ENCODE measurements at places on chromosomes 6 and 20.

- DNase-seq, result no peak
Measured at GRCh38 chr20:15976047-15976736, 597.1 kb downstream of the KIF16B start.

DNA sequence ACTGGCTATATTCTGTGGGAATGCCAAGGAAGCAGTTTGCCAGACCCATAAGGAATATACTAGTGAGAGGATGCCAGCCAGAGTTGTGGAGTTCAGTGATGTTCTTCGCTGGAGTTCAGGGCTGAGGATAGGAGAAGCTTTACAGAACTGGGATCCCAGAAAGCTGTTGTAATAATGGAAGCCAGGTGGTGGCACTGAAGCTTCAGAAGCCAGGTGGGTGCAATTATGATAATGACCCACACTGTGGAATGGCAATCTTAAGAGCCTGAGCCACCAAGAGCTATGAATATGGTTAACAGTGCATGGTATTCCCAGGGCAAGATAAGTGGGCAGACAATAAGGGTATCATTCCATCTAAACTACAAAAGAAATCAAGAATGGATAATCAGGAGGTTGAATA lies 25.1 kb upstream of the ENPP1 start:
- no peak for DNase-seq

DNA sequence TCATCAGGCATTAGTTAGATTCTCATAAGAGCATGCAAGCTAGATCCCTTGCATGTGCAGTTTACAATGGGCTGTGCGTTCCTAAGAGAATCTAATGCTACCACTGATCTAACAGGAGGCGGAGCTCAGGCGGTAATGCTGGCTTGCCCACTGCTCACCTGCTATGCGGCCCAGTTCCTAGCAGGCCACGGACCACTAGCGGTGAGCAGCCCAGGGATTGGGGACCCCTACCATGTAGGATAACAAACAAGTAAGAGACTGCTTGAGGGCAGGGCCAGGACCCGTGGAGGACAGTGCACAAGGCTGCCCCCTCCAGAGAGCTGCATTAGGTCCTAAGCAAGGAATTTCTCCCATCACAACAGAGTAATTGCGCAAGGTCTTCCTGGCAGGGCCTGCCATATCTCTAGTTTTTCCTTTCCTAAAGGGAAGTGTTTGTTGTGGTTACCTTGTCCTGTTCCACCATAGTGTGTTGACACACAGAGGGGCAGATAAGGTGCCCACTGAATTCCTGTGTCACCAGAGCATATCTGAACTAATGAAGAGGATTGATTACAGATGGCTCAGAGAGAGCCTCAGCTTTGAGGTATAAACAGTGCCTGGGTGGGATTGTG lies 58.0 kb downstream of the PACRG start:
- DNase-seq, result no peak

- no peak for DNase-seq
Measured at GRCh38 chr6:55794136-55794812, 81.1 kb downstream of the BMP5 start.

GRCh38 chr6:72631480-72631879 lies 9.6 kb downstream of the KCNQ5 start:
- DNase-seq, result no peak

GRCh38 chr6:56101141-56101553 lies 146.2 kb downstream of the COL21A1 start:
- no peak for DNase-seq

DNA sequence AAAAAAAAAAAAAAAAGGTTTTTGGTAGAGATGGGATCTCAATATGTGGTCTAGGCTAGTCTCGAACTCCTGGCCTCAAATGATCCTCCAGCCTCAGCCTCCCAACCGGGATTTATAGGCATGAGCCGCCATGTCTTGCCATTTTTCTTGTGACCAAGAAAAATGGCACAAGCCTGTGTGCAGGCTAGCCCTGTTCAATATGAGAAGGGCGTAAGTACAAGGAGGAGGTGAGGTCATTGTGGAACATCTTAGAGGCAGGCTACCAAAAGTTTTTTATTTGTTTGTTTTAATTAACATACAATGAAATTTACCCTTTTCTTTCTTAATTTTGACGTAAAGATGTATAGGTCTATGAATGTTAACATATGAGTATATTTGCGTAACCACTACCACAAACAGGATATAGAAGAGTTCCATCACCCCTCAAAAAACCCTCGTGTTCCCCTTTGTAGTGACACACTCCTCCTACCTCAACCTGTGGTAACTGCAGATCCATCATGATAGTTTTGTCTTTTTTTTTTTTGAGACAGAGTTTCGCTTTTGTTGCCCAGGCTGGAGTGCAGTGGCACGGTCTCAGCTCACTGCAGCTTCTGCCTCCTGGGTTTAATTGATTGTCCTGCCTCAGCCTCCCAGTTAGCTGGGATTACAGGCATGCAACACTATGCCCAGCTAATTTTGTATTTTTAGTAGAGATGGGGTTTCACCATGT lies 28.3 kb upstream of the KIF3B start:
- no peak for DNase-seq

- DNase-seq, result no peak
Measured at GRCh38 chr6:147935656-147936055, 407.0 kb upstream of the SASH1 start.

- DNase-seq, result no peak
Measured at GRCh38 chr6:65259059-65259458, 448.0 kb downstream of the EYS start.

DNA sequence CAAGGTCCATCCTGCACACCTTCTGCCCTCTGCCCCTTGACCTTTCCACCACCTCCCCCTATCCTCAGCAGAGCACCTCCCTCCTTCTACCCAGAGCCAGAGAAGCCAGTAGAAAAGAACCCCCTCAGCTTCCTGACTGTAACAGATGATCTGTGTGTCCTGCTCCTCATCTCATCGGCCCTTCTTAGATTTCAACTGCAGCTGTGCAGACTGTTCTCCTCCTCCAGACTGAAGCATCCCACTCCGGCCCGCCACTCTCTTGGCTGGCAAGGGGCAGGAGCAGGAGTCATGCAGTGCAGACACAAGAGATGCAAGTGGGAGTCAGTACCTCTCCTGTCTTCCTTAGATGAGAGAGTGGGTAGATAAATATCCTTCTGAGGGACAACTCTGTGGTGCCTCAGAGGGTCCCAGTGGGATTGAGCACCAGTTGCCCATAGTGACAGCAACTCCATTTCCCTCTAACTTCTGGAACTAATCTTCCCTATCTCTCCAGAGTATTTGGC lies 163.5 kb upstream of the MLN start:
- no peak for DNase-seq

GRCh38 chr6:74932232-74932888 lies 273.5 kb downstream of the COL12A1 start:
- no peak for DNase-seq

- DNase-seq, result no peak
Measured at GRCh38 chr20:64091770-64092169, 7.6 kb upstream of the LKAAEAR1 start.

- peak; percentile 79 for DNase-seq
Measured at GRCh38 chr20:32521780-32522525, 63.2 kb downstream of the NOL4L start.

DNA sequence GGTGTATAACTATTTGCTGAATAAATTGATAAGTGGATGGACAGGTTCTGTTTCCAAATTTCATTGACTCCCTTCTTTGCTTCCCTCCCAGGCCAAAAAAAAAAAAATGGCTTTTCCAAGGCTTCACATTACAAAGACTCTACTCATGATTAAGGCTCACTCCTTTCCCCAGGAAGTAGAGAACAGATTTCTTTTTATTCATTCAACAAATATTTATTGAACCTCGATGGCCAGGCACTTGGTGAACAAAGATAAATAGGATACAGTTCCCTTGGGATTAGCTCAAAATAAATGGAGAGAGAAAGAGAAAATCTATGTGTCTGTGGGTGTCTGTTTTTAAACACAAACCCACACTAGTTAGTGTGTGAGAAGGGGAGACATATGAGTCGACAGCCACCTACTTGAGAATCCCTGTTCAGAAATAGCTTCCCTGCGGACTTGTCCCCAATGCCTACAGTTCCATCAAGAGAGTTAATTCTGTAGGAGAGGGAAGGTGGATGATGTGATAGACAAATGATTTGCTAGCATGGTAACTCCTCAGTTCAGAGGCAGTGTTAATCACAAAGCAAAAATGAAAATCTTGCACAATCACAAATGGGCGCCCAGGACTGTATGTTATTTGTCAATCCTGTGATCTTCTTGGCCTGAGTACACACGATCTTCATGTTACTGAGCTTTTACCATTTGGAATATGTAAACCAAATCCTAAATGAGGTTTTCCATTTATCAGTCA lies 20.3 kb downstream of the TRAF3IP2 start:
- DNase-seq, result no peak

GRCh38 chr6:113047148-113047547 lies 700.0 kb downstream of the RFPL4B start:
- no peak for DNase-seq

DNA sequence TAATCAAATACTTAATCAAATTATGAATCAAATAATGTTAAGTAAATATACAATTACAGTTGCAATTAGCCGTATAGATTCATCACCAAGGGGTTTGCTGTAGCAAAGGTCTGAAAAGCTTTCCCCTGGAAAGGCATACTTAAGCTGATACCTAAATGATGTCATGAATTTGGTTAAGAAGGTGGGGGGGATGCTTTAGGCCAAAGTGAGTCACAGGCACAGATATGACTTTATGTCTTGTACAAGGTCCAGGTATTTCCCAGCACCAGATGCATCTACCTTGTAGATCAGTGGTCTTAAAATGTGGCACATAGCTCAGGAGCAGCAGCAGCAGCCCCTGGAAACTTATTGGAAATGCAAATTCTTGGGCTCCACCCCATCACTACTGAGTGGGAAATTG lies 557.3 kb upstream of the CDH4 start:
- no peak for DNase-seq

GRCh38 chr20:271069-271468 lies 13.5 kb downstream of the DEFB132 start:
- no peak for DNase-seq

DNA sequence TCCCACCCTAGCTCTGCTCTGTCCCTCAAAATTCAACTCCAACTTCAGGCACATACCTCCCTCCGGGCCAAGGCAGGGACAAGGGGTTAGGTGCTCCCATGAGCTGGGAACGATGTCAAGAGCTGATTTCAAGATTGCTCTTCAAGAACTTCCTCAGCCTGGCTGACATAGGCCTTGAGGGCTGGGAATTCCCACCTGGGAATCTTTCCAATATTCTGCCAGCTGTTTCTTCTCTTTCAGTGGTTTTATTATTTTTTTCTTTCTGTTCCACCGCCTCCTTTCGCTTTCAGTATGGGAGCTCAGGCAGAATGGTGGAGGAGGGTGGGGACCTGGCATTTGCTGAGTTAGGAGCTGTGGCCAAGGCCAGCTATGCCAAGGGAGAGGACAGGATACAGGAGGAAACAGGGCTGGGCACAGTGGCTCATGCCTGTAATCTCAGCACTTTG lies 33.7 kb downstream of the SRSF3 start:
- DNase-seq, result no peak

DNA sequence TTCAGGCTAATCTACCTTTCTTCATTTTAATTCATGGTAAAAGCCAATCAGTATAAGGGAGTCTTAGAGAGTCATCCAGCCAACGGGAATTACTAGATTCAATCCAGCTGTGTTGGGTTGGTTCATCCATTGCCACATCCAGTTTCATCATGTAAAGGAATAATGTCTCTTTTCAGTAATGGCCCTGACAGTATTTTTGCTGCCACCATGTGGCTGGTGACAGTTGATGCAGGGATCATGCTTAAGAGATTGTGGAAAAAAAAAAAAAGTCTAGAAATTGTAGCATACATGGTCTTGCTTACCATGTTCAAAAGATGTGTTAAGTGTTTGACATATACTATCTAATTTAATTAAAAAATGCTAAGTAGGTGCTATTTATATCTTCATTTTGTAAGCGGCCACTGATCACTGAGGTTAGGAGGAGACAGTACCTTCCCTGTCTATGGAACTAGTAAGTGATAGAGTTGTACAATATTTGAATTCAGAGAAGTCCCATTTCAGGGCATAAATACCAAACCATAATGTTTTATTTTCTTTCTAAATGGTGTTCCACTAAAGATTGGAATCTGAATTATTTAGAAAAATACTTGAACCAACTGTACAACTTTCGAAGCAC lies 135.9 kb downstream of the KHDRBS2 start:
- DNase-seq, result peak; percentile 16

GRCh38 chr6:80767808-80768207 lies 661.3 kb downstream of the BCKDHB start:
- no peak for DNase-seq

GRCh38 chr20:46400828-46401477 lies 5.5 kb downstream of the ELMO2 start:
- no peak for DNase-seq

DNA sequence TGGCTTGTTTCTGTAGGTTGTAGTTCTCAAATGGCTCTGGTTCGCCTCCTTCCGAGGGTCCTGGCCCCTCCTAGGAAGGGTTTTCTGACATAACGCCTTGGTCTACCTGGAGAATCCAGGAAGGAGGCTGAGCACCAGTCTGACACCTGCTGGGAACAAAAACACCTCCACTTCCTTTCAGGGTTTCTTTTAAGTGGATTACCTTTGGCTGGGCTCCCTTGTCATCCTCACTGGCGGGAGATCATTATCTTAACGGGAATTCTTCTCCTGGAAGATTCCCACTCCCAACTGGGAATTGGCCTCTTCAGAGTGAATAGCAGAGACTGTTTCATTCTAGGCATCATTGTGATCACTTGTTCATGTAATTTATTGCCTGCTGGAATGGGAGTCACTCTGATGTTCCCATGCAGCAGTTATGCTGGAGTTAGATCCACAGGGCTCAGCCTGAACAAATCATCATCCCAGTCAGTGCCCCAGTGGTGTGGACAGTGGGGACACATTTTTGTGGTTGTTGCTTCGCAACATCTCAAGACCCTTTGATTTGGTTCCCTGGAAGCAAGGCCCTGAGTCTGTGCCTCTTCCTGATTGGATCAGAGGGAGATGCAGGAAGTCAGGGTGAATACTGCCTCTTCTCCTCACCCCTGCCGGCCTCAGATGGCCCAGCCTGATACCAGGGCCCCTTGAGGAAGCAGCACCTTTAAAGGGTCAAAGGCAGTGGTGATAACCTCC lies 49.1 kb downstream of the LYRM2 start:
- DNase-seq, result no peak

GRCh38 chr6:11241793-11242201 lies 9.3 kb upstream of the NEDD9 start:
- DNase-seq, result no peak

- DNase-seq, result no peak
Measured at GRCh38 chr20:36861875-36862801, 13.8 kb upstream of the TLDC2 start.

DNA sequence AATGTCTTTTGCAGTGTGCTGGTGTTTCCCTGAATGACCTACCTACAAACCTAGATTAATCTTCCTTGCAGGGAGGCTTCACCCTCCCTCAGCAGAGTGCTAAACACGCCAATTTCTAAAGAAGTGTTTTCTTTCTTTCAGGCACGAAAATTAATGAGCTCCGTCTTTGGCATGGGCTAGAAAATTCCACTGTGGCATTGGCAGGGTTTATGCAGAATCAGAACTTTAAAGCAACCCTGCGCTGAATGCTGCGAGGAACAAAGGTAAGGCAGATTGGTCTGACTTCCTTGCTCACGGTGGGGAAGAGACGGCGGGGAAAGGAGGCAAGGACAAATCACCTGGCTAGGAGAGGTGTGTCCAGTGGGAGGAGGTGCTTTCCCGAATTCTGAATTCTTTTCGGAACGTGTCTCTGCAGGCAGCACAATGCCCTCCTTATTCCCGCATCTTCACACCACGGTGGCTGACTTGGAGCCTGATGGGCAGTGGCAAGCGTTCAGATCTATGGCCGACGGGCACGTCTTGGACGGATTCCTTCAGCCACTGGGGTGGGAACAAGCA lies 6.2 kb upstream of the BANF2 start:
- no peak for DNase-seq

- DNase-seq, result no peak
Measured at GRCh38 chr20:47659904-47660601, 125.2 kb downstream of the SULF2 start.

- DNase-seq, result no peak
Measured at GRCh38 chr20:945841-946240, 29.7 kb upstream of the ANGPT4 start.
